Activated T-cell treated with anti-CD3 and anti-CD28 coated beads, Interleukin-2, amount 50 U/mL, for 4 hours (primary cell): ENCODE measurements at places on chromosomes 3 and 15.

- DNase-seq, result no peak
These were observed 30.4 kb downstream of the ATG3 start for GRCh38 chr3:112531358-112531781.

GRCh38 chr3:4245671-4246070 lies 57.5 kb upstream of the SETMAR start:
- no peak for DNase-seq

- DNase-seq, result no peak
These were observed 1.3 kb upstream of the MAP6D1 start for GRCh38 chr3:183826448-183827250.

DNA sequence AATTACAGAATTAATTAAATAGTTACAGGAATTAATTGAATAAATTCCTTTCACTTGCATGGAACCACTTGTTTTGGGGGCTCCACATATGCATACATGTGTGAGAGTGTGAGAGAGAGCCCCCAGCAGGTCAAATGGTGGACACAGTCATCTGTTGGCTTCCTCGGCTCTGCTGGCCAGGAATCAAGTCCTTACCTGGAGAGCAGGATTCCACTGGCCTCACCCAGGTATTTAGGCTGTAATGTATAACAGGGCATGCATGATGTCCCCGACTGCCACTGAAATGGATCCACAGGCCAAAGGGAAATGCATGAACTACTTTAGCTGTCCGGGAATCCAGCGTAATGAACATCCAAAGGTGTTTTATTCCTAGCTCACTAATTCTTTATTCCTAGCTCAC lies 139.7 kb upstream of the SMAD3 start:
- no peak for DNase-seq

DNA sequence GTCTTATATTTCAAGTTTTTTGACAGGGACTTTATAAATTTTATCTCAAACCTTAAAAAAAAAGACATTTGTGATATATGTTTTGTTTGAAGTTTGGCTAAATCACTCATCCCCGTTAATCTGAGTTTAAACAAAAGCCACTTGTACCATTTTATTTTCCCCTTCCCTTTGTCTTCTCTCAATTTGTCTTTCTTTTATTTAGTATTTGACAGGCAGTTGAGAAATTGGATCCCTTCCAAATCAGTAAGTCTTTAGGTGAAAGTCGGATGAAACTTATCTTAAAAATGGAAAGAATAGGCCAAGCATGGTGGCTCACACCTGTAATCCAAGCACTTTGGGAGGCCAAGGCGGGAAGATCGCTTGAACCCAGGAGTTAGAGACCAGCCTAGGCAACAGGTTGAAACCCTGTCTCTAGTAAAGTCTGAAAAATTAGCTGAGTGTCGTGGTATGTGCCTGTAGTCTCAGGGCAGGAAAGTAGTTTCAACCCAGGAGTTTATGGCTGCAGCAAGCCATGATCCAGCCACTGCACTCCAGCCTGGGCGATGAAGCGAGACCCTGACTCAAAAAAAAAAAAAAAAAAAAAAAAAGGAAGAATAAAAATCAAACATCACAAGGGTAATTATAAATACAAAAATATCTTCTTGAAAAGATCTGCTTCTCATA lies 394.6 kb upstream of the TPM1 start:
- DNase-seq, result no peak

DNA sequence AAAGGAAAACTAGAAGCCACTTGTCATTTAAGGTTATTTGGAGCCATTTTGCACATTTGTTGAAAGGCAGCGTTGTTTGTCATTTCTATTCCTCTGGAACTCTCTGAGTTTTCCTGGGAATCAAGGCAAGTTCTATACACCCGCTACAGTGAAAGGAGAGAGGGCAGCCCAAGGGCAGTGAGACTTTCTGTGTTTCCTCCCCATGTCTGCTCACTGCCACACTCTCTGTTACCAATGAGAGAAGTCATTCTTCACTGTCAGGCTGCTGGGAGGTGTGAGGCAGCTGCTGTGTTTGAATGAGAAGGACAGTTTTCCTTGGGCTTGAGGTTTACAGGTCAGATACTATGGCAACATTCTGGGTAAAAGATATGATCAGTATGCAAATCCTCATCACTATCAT lies 36.0 kb downstream of the ATP13A5 start:
- no peak for DNase-seq
